Pulmonary artery endothelial cell (primary cell): ENCODE measurements at places on chromosomes 16 and 17.

DNA sequence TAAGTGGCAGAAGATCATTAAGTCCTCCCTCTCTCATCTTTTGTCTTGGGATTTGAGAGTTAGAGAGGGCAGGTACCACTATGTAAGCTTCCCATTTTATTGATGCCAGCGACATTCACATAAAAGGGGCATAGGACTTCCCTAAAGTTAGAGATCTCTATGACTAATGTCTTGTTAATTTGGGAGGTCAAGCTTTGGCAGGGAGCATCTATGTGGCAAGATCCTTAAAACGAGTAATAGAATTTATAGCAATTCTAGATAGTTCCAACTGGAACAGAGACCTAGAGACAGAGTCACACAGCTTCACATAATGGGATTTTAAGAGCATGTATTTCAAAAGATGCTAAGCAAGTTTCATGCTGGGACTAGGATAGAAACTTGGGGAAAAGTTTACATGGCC is 308.0 kb downstream of the MAP2K6 start:
- no peak for DNase-seq

GRCh38 chr17:45164734-45165269 is 3.1 kb downstream of the HEXIM2 start:
- DNase-seq, result no peak

DNA sequence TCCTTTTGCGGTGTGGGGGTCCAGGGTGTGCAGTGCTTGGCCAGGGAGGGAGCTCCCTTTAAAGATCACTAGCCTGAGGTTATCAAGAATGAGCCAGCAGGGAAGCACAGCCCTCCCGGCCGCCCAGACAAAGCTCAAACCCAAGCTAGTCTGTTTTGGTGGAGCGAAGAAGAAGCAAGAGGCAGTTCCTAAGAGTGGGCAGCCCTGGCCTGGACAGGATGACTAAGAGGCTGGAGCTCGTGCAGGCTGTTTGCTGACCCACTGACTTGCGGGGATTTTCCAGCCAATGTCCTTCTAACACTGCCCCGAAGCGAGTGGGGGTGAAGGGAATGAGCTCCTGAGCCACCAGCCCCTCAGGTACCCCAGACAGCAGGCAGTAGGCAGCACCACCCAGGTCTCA is 134.4 kb downstream of the COPRS start:
- DNase-seq, result peak; percentile 45

GRCh38 chr16:88569614-88569984 is 604 bp upstream of the ZC3H18 start:
- DNase-seq, result no peak

DNA sequence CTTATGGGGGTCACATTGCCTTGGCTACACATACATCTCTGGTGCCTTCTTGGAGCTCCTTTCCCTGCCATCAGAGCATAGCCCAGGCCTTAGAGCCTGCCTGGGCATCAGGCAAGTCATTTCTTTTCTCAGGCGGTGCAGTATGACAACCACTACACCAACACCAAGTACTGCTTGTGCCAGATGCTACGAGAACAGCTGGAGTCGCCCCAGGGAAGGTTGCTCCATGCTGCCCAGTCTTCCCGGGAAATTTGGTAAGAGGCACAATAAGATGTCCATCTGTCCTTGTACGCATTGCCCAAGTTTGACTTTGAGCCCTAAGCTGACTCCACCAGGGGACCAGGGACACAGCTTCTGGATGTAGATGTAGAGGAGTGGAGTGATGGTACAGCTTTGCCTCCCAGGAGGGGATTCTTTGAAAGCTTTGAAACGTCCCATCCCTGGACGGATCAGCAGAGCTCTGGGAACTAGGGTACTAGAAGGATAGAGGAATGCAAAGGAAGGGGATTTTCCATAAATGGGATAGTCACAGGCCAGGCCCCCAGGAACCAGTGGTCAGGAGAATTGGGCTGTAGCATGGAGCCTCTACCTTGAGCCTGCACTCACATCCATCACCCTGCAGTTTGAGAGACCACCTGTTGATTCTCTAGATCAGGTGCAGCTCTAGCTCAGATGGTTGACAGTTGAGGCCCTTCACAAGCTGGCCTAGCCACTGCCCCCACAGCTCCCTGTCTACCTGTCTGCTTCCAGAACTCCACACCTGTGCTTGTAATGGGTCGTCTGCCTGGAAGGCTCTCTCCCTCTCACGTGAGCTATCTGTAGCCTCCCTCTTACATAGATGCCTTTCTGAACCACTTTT is 11.0 kb upstream of the NFATC3 start:
- no peak for DNase-seq

- DNase-seq, result no peak
Observed at GRCh38 chr16:11535494-11535893, 51.2 kb downstream of the LITAF start.

DNA sequence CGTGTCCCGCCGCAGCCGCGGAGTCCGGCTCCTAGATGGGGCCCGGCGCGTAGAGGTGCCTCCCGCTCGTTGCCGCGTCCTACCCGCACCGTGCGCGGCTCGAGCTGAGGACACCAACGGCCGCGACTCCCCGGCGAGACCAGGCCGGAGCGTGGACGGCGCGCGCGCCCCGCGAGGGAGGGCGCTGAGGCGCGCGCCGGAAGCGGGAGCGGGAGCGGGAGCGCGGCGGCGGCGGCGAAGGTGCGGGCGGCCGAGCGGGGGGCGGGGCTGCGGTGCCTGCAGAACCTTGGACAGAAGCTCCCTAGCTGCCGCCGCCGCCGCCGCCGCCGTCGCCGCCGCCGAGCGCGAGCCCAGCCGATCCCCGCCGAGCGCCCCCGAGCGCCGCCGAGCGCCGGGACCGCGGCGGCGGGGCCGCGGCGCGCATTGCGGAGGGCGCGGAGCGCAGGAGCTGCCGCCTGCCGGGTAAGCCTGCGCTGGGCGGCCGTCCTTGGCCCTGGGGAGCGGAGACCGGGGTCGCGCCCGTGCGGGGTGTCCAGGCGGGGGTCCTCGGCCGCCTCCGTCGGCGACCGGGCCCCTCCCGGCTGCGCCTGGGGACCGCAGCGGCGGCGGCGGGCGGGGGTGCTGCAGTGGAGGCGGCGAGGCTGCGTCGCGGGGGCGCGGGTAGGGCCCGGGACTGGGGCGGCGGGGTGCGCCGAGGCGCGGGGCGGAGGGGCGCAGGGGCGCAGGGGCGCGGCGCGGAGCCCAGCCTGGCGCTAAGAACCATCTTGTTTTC is at the start of gene CDK5R1:
Gene CDK5R1 (plus strand): TSS at position 293 of the 772 bp plus-strand sequence. CDS start 628 bp downstream, outside the sequence.
- DNase-seq, result no peak
